ENCODE measurements at places on chromosomes 7 and 10.

- peak; percentile 86 for DNase-seq
Observed at GRCh38 chr7:142535123-142535779, 214.0 kb upstream of the PRSS1 start.

- no peak for DNase-seq
Observed at GRCh38 chr10:58438340-58438871, 53.2 kb downstream of the TFAM start.

GRCh38 chr7:28850699-28851098, 107.4 kb downstream of the TRIL start:
- DNase-seq = no peak

- no peak for DNase-seq
Observed at GRCh38 chr10:18313140-18313530, 172.9 kb downstream of the CACNB2 start.

DNA sequence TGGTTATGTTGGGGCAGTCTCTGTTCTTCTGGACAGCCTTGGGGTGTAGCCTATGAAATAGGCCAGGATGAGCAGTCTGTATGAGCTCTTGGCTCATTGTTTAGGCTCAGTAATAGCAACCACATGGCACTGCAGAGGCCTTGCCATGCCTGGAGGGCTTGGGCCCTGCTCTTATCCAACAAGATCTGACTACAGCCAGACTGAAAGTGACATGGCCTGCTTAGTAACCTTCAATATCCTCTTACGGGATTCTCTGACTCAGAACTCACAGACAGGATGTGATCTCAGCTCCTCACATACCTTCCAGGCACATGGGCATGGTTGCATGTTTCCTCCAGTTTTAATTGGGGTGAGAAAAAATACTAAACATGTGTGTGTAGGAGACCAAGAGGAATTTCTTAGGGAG, 289.3 kb downstream of the PTEN start:
- DNase-seq = no peak
